CD4-positive, alpha-beta memory T cell (primary cell): ENCODE measurements at places on chromosomes 6 and 20.

- no peak for DNase-seq
These were observed 68.3 kb downstream of the SMLR1 start for GRCh38 chr6:130895516-130895915.

DNA sequence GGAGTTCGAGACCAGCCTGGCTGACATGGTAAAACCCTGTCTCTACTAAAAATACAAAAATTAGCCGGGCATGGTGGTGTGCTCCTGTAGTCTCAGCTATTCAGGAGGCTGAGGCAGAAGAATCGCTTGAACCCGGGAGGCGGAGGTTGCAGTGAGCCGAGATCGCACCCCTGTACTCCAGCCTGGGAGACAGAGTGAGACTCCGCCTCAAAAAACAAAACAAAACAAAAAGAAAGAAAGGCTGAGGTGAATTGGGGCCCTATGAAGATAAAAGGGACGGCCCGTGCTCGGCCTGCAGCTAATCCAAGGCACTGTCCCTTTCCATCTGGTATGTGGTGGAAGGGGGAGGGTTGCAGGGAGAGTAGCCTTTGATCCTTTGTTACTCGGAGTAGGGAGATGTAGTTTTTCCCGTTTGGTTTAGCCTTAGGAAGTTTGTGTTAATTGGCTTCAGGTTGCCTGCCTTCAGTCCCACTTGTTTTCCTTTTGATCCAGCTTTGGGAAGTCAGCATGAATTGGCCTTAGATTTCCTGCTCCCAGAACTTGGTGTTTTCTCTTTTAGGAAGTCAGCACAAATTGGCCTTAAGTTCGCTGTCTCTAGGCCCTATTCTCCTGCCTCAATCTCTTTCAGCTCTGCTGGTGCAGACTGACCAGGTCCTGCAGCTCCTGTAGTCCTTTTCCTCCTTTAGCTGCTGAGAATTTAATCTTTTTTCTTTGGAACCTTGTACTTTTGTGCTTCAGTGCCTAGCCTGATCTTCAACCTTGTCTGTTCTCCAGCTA, 36.1 kb upstream of the PAQR8 start:
- no peak for DNase-seq

GRCh38 chr6:143233554-143234285, 173.0 kb downstream of the AIG1 start:
- no peak for DNase-seq

GRCh38 chr6:47737406-47737805, 39.0 kb downstream of the ADGRF4 start:
- no peak for DNase-seq
